ENCODE measurements at places on chromosomes 5 and 9.
A peak's percentile ranks its signal among the peaks of the same experiment; 100 is the strongest.

DNA sequence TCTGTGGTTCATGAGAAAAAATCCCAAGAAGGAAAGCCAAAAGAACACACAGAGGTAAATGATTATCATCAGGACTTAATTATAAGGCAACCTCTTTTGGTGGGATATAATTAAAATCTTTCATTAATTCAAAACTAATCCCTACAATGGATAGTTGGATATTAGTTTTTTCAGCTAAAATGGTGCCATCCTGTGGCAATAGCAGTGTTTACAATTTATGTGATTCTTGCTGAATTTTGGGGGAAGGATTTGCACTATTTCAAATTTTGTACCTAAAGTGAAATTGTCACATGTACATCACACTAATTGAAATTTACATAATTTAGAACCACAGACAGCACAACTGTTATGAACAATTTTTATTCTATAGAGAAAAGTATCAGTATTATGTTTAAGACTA is 67.0 kb downstream of the CAST start:
- DNase-seq, result no peak

DNA sequence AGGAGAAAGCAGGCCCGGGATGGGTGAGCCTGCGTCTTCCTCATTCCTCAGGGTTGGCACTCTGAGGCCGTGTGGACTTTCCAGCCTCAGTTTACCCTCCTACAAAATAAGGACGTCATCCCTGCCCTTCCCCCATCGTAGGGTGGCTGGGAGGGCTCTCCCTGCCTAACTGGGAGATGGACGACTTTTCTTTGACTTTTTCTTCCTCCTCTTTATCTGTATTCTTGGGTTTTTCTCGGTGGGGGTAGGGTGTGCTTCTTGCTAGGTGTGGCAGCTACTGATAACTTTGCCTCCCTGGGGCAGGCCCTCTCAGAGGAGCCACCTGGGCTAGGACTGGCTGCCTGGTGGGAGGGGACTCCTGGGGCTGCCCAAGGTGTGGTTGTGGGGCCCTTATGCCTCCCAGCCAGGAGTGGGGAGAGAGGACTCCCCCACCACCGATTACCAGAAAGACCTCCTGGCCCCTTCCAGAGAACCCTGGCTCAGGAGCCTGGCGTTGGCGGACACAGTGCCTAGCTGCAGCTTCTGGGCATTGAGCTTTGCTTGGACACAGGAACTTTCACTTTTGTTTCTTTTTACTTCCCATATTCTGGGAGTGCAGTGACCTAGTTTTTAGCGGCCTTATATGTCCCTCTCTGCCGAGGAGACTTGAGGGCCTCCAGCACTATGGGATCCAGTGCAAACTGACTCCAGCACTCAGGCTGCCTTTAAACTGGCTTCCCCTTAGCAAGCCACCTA is 6.1 kb downstream of the GLIPR2 start:
- no peak for DNase-seq

- DNase-seq, result no peak
These were observed 12.0 kb upstream of the SLC31A2 start for GRCh38 chr9:113138760-113139159.

GRCh38 chr9:111805830-111806241 is 11.1 kb upstream of the SHOC1 start:
- no peak for DNase-seq

- no peak for DNase-seq
These were observed 49.7 kb upstream of the TEX48 start for GRCh38 chr9:114731701-114732100.

DNA sequence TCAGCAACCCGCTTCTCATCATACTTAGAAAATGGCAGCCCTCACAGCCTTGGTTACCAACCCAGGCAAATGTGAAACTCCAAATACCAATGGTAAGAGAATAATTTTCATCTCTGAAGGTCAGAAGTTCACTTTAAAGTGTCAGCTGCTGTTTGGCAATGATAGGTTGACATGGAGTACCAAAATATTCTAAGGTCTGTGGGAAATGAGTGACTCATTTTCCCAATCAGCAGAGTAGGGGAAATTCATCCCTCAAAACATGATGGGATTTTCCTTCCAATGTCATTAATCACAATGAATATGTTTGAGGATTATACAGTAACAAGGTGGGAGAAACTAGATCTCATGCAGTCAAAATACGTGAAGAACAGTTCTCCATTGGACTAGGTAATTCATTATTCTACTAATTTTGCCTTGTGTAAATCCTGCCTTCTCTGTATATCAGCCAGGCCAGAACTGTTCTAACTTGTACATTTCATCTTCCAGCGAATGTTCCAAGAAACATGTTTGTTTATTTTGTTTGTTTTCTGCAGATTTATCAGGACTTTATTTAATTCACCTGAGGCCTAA is 53.1 kb upstream of the ERBIN start:
- DNase-seq, result no peak

- DNase-seq, result peak; percentile 23
These were observed at the start of gene PPIC for GRCh38 chr5:123036391-123037103. Gene PPIC (minus strand): TSS chr5:123036725. CDS start chr5:123036625, 100 bp downstream.

GRCh38 chr9:14331120-14331519 is 17.2 kb upstream of the NFIB start:
- no peak for DNase-seq

- no peak for DNase-seq
These were observed 87.0 kb downstream of the ADAMTS2 start for GRCh38 chr5:179258001-179258921.

- DNase-seq, result no peak
These were observed 17.1 kb downstream of the TRMO start for GRCh38 chr9:97905228-97905627.

DNA sequence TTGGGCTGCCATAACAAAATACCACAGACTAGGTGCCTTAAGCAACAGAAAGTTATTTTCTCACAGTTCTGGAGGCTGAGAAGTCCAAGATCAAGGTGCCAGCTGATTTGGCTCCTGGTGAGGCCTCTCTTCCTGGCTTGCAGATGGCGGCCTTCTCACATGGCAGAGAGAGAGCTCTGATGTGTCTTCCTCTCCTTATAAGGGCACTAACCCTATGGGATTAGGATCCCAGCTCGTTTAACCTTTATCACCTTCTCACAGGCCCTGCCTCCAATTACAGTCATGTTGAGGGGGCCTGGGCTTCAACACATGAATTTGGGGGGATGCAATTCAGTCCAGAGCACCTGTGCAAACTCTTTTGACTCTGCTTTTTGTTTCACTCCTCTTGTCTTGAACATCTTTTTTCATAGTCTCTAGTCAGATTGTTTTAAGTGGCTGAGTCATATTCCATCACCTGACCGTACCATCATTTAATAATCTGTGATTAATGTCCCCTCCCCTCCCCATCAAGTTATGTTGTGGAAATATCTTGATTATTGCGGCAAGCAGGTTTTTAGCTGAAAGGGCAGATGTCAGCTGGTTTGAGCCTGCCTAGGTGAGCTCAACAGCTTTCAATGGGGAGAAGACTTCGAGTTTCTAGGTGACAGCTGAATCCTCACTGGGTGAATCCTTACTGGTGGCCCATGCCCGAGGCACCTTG is 61.8 kb downstream of the NDFIP1 start:
- DNase-seq, result no peak

DNA sequence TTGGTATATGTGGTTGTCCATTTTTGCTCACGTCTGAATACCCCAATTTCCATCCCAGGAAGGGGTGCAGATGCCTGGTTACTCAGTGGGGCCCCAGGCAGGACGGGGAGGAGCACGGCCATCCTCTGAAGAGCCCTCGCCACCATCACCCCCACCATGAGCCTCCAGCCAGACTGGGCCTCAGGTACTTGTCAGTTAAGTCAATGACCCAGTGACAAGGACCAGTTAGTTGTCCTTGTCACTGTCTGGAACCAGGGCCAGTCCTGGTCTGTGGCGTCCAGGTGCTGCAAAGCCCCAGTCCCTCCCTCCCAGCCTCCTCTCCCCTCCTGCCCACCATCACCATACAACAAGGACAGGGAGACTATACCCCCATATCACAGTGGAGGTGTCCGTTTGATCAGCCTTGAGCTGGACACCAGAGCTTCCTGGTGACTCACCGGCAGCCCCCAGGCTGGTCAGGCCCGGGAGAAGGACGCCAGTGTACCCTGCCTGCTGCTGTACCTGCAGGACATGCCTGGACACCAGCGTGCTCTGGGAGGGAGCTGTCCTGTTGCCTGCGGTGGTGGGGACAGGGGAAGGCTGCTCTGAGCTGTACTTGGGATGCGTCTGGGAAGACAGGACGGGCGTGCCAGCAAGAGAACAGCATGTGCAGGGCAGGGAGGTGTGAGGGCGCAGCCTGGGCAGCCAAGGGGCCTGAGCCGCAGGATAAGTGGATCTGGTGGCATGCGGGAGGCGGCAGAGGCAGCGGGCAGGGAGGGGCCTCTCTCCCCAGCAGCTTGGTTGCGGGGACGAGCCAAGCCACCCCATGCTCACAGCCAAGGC is 32.6 kb upstream of the TTLL11 start:
- no peak for DNase-seq

DNA sequence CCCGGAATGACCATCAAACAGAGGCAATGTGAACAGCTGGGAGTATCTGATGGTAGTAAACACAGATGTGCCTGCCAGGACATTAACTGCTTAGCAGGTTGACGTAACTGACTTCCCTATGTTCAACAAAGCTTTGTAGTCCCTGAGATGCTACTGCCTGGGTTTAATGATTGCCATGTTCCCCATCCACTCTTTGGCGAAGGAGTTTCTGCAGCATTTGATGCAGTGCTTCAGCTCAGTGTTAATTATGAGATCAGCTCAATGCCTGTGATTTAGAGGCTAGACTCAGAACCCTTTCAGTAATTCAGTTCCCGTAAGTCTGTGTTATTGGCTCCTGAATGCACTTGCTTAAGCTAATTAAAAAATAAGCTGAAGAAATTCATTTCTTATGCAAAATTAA is 547.3 kb upstream of the ZNF608 start:
- DNase-seq, result no peak

- peak; percentile 55 for DNase-seq
These were observed 2.8 kb upstream of the PFN3 start for GRCh38 chr5:177403102-177403791.

- DNase-seq, result no peak
These were observed 77.3 kb upstream of the RPS23 start for GRCh38 chr5:82355496-82355895.

- DNase-seq, result peak; percentile 59
These were observed 44.0 kb downstream of the GGTA1 start for GRCh38 chr9:121455527-121456239.

DNA sequence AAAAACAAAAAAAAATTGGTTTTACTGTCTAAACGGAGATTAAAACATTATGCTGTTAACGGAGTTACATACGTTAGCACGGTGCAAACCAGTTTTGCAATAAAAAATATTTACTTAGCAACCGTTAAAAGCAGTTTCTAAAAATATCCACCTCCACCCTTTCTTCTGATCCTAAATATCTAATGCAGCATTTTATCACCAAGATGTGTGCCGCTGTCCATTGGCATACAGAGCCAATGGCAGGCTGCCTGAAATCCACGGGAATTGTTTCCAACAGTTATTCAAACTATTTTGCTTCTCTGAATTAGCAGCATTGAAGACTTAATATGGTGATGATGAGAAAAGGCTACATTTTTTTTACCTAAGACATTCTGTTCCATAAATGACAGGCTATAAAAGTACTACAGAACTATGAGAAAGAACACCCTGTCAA is 61.6 kb downstream of the CSNK1A1 start:
- no peak for DNase-seq

DNA sequence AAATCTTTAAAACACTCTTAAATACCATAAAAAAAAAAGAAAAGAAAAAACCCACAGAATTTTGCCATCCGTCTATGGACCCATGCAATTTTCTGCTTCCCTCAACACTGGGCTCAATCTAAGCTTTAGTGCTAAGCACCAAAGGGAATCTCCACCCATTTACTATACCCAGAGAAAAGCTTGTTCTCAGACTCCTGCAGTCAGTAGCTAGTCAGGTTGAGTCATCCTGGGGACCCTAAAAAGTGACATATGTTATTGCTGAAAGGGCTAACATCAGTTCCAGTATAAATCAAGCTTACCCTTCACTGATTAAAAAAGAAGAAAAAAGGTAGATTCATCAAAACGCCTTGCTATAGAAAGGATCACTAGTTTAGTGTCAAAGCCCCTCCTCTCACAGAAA is 177.6 kb downstream of the MUSK start:
- no peak for DNase-seq

GRCh38 chr5:157267761-157268480 is 2.0 kb downstream of the CYFIP2 start:
- DNase-seq, result no peak

DNA sequence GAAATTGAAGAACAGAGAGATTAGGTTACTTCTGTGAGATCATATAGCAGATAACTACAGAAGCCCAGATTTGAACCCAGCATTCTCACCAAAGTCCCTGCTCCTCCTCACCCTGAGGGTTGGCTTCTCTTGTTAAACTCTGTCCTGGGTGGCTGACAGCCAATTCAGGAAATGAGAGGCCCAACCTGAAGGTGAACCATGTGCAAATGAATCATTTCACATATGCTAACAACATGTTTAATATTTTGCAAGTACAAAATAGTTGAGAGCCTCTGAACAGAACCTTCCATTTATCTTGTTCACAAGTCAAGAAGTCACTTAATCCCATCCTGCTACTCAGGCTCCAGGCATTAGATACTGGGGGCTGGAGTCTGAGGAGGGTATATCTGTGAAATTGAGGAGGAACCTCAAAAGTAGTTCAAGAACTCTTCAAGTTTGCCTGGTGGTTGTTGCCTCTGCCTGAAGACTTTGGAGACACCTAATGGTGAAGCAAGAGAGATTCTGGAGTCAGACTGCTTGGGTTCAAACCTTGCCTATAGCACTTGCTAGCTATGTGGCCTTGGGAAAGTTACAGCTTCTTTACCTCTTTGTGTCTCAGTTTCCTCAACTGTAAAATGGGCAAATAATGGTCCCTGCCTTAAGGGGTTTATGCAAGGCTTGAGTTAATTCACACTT is 564.0 kb downstream of the PSAT1 start:
- DNase-seq, result no peak

- DNase-seq, result no peak
These were observed 122.5 kb downstream of the WDR41 start for GRCh38 chr5:77369566-77369965.

DNA sequence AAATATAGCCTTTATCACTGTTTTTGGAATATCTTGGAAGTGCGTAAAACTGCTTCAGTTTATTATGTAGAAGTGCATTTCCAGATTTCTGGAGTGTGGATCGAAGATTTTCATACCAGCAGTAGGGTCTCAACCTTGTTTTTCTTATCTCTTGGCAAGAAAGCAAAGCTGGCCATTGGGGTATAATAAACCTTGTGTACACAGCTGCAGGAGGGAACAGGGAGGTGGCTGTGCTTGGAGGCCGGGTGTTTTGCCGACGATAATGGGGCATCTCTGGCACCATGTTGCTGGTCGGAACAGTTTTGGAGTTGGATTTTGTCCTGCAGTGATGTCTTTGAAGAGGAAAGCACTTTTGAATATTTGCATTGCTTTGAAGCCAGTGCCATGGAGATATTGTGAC is 308.8 kb upstream of the DMRT1 start:
- DNase-seq, result no peak
